Dermis microvascular lymphatic vessel endothelial cell (primary cell): ENCODE measurements at places on chromosomes 11 and 22.
A peak's percentile ranks its signal among the peaks of the same experiment; 100 is the strongest.

GRCh38 chr11:18361154-18361553 lies 33.2 kb upstream of the LDHA start:
- no peak for DNase-seq

DNA sequence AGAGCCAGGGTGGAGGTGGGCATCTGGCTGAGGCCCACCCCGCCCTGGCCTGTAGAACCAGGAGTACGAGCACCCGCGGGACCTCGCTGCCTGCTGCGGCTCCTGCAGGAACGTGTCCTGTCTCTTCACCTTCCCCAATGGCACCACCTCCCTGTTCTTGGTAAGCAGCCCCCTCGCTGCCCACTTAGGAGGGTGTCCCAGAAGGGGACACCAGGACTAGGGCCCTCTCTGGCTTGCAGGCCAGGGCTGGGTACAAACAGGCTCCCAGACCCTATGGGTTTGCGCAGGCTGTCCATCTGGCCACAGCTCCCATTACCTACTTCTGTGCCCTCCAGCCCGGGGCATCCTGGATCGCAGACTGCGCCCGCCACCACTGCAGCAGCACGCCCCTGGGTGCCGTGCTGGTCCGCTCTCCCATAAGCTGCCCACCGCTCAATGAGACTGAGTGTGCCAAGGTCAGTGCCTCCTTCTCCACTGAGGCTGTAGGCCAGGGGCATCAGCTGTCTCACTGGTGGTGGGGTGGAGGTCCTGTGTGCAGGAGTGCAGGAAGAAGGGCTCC lies 77.5 kb upstream of the MYOD1 start:
- DNase-seq = no peak

DNA sequence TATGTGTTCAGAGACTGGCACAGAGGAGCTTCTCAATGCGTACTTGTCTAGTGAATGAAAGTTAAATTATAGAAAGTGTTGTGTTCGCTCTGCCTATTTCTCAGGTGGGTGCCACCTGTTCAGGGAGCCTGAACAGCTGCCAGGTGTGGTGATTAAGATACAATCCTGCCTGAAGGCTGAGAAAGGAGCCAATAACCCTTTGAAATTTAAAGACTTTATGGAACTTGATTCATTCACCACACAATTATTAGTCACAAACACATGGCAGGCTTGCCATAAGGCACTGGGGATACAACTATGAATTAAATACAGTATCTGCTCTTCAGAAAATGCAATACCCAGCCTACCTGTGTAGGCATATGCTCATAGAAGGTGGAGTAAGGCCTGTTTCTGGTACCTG lies 92.9 kb upstream of the AMOTL1 start:
- DNase-seq = no peak

GRCh38 chr22:49930596-49931412 lies 12.4 kb downstream of the CRELD2 start:
- DNase-seq = peak; percentile 86

DNA sequence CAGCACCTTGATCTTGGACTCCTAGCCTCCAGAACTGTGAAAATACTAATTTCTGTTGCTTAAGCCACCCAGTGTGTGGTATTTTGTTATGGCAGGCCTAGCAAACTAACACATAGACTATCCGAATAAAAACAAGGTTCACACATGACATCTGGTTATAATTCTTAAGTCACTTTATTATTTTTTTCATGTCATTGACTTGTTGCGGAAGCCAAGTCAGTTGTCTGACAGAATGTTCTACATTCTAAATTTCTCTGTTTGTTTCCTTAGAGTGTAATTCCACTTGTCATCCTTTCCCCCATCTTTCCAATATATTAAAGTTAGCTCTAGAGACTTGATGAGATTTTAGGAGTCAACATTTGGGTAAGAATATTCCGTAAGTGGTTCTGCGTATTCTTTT lies 40.6 kb downstream of the RAB30 start:
- DNase-seq = no peak
